GM06990 (cell line): ENCODE measurements at places on chromosomes 12 and 14.
A peak's percentile ranks its signal among the peaks of the same experiment; 100 is the strongest.

GRCh38 chr14:54944737-54945391 is 42.2 kb upstream of the GCH1 start:
- no peak for DNase-seq

- no peak for DNase-seq
These were observed 489.8 kb upstream of the FLRT2 start for GRCh38 chr14:85040046-85040685.

DNA sequence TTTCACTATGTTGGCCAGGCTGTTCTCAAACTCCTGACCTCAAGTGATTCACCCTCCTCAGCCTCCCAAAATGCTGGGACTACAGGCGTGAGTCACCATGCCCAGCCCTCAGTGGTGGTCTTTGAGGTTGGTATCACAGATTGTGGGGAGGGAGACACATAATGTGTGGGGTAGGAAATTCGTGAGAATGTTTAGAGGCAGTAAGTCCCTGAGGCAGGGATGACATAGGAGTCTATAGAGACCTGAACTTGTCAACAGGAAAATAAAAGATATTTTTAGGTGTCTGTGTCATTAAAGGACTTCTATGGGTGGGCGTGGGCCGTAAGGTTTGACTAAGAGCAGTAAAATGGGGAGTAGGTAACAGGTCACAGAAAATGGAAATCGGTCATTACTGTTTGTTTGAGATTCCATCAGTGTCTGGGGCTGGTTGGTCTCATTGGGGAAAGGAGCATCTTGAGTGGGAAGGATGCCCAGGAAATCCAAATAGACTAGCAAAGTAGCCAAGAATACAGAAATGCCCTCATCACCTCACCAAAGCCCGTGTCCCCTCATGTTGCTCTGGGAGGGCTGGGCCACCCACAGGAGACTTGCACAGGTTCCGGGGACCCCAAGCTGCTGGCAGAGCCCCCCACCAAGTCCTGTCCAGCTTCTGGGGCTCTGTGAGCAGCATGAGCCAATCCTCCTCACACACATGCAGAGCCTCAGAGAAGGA is 63.6 kb upstream of the BCL2L14 start:
- DNase-seq: peak; percentile 70

- DNase-seq: no peak
These were observed 116.6 kb upstream of the NPAS3 start for GRCh38 chr14:32821964-32822653.

GRCh38 chr14:70748422-70748821 is 60.9 kb downstream of the MAP3K9 start:
- DNase-seq: no peak

DNA sequence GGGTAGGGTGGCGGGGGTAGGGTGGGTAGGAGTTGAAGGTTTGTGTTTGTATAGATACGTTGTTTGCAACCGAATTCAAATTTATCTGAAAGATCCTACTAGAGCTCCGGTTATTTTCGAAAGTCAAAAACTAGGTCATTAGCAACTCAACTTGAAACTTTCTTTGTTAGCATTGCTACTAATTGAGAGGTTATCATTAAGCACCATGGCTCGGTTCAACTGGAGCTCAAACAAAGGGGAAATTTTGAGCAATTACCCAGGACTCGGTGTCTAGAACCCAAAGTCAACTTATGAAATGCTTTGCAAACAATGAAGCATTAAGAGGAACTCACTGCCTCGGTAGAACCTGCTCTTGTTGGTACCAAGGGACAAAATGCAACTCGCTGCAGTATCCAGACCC is 207.7 kb downstream of the BCAT1 start:
- peak; percentile 50 for DNase-seq

DNA sequence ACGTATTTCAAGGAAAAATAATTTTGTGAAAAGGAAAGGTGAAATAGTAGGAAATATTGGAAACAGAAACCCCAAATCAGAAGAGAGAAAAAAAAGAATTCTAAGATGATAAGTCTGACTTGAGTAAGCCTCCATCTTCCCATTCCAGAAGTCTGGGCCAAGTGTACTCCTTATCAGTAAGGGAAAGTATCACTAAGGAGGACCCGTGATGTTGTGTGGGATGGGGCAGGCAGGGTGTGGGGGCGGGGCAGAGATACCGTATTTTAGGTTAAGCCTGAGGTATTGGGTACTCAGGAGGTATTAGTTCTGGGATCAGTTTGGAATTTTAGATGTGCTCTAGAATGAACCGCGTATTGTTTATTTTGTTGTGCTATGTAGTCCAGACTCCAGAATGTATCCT is 33.8 kb upstream of the PSMA6 start:
- no peak for DNase-seq

GRCh38 chr14:101176535-101177205 is 273.1 kb upstream of the RTL1 start:
- no peak for DNase-seq

- DNase-seq: no peak
These were observed 56.8 kb downstream of the GNG2 start for GRCh38 chr14:51917193-51917592.

- no peak for DNase-seq
These were observed 82.6 kb downstream of the BBS10 start for GRCh38 chr12:76265424-76266180.

DNA sequence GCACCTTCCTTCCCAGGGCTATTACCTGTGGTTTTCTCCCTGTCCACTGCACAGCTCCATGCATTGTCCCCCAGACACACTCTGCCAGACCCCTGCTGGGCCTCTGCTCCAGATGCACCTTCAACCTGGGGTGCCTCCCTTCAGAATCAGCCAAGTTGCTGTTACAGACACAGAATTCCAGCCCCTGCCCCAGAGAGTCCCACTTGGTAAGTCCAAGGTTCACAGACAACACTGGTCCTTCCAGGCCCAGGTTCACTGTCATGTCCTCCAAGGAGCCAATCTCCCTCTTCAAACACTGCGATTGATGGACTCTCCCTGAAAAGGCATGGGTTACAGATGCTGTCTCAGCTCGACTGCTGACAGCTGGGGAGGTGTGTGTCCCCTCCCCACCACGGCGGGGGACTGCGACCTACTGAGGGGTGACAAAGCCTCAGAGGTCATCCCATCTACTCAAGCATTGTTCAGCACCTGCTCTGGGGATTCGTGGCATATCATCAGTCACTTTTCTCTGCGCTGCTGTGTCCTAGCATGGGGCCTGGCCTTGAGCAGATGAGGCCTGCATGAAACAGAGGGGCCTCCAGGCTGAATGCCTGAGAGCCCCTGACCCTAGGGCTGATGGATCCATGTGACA is 24.3 kb downstream of the CALM1 start:
- no peak for DNase-seq

DNA sequence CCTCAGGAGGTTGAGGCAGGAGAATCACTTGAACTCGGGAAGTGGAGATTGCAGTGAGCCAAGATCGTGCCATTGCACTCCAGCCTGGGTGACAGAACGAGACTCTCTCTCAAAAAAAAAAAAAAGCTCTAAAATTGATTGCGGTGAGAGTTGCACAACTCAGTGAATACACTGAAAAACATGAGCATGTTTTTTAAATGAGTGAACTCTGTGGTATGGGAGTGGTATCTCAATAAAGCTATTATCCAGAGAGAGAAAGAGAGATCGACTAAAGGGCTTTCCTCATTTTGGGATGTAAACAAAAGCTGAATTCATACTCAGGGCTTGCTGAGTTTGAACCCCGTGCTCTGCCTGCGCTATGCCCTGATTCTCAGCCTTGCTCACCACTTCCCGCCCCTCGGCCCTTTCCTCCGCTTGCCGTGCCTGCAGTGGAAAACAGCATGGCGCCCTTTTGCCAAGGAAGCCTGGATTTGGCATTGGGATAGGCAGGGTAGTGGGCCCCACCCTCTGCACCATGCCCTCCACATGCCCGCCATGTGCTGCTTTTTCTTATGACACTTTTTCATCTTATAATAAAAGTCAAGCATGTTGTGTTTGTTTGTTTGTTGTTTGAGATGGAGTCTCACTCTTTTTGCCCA is 102.5 kb downstream of the LGMN start:
- no peak for DNase-seq

GRCh38 chr14:64755781-64756221 is 51.6 kb downstream of the PLEKHG3 start:
- peak; percentile 51 for DNase-seq

GRCh38 chr14:77324816-77325745 is 4.2 kb downstream of the GSTZ1 start:
- DNase-seq: no peak

DNA sequence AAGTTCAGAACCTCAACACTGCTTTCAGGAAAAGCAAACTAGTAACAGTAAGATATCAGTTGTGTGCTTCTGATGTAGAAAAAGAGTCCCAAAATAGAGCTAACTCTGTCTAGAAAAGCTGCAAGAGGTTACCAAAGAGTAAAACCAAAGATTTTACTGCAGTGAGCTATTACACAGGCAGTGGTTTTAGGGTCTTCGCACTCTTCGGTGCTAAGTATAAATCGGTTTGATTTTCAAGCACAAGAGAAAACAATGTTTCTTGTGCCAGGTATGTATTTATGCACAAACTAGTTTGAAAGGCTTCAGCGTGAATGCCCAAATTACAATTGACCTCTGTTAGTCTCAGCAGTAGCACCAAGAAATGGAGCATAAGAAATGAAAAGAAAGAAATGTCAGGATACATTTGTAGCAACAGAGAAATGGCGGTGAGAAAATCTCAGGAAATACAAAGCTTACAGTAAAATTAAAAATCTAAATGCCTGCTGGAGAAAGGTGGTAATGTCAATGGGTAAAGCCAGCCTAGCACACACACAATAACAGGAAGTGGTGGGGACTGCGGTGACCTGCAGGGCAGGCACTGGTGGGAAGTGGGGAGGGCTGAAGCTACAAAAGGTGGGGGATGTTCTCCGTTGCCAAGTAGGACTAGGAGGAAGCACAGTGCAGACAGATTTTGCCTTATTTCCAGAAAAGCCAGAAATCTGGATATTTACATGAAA is 18.0 kb upstream of the DYRK2 start:
- DNase-seq: peak; percentile 60

DNA sequence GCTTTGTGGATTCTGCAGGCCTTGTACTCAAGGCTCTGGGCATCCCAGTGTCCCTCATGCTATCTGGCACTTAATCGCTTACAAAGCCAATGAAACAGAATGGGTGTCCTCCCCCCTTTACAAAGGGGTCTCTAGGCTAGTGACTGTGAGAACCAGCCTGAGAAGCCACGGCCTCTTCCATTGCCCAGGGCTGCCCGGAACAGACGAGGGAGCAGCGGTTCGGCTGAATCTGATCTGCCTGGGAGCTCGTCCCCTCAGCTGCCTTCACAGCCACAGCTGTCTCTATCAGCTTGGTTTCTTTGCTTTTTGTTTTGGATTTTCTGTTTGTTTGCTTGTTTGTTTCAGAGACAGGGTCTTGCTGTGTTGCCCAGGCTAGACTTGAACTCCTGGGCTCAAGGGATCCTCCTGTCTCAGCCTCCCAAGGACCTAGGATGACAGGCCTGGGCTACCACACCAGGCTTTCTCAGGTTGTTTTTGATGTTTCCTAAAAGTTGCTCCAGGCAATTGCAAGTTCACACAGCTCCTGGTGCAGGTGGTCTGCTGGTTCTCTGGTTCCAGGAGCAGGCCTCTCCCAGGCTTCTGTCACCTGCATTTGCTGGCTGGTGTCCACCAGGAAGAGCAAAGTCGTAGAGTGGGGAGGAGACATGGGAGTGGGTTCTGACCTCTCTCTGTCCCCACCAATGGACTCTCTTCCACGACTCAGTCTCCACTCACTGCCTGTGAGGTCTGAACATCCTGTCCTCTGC is 10.9 kb upstream of the RIN3 start:
- no peak for DNase-seq

DNA sequence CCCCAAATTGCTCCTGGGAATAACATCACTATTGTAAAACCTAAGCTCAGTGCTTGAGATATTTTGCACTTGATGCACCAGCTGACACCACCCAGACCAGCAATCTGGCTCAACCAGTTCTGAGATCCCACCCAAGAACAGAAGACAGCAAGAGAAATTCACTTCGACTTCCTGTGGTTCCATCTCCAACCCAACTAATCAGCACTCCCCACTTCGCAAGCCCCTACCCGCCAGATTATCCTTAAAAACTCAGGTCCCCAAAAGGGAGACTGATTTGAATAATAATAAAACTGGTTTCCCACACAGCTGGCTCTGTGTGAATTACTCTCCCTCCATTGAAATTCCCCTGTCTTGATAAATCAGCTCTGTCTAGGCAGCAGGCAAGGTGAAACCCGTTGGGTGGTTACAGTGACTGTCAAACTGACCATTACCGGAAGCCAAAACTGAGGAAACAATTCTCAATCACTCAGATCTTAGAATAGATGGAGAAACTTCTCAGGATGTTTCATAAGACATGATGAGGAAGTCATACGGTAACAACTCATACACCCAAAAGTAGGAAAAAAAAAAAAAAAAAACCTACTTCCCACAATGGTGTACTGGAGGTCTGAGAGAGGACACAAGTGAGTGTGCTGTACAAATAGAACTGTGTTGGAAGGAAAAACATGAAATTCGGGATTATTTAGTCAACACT is 92.4 kb downstream of the TMTC1 start:
- DNase-seq: no peak

DNA sequence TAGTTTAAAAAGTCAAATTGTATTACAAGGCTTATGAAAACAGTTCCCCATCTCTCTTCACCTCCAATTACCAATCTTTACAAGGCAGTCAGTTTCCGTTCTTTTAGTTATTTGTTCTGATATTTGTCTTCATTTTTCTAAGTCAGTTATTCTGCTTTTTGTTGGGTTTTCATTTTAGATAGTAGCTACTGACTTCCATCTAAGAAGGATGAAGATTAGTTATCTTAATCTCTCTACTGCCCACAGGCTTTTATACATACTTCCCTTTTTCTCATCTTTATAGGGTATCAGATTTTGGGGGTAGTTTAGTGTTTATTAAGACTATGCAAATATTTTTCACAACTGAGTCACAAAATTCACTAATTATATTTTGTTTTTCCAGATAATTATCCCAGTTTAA is 38.4 kb downstream of the FRS2 start:
- no peak for DNase-seq

DNA sequence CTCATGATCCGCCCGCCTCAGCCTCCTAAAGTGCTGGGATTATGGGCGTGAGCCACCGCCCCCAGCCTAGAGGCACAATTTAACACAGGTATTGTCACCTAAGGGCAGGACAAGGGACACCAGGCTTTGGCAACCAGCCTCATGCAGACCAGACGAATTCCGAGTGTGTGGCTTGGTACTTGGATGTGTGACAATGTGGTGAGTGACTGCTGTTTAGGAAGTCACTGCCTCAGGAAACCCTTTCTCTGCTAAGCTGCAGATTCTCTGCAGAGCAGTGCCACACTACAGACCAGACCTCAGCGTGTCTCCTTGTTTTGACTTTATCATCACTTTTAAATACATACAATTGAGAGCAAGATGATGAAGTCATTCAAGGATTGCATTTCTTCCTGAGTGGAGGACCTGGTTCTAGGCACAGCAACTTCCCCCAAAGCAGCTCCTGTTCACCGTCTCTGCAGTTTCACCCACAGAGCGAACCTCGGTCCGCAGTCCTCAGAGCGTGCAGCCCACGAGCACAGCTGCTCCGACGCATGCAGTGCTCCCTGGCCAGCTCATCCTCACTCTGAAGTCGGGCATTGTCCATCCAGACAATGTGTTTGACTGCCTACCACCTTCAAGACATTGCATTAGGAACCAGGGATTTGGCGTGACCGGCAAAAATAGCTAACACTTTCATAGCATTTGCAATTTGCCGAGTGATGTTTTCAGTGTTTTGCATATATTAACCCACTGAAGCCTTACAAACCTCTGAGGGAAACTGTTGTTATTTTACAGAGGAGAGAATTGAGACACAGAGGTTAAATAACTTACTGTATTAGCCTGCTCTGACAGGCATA is 235.2 kb downstream of the CHST11 start:
- peak; percentile 61 for DNase-seq
